Hematopoietic multipotent progenitor cell (in vitro differentiated cells): ENCODE measurements at places on chromosomes 16 and 17. TPM values are rescaled to one million over a fixed set of nuclear protein-coding genes. Genes with fewer than 3 reads are reported as not detected.
A peak's percentile ranks its signal among the peaks of the same experiment; 100 is the strongest.

Gene CIAO3
- 72.2 TPM for total RNA-seq

Gene RSKR
- total RNA-seq = 8.1 TPM

Gene CACNG1
- total RNA-seq = not detected

Gene AANAT
- total RNA-seq = under 0.01 TPM

Gene KRT32
- total RNA-seq = not detected

Gene SLC16A5
- 47.4 TPM for total RNA-seq

GRCh38 chr16:67399218-67399733, 6.0 kb upstream of the TPPP3 start:
- DNase-seq = no peak

GRCh38 chr17:36935671-36936454, 1.4 kb upstream of the LHX1 start:
- DNase-seq = no peak

- no peak for DNase-seq
Measured at GRCh38 chr17:34313164-34313563, 6.1 kb upstream of the CCL8 start.

- DNase-seq = no peak
Measured at GRCh38 chr17:7139400-7139799, 24.8 kb upstream of the ASGR2 start.

GRCh38 chr17:36153895-36154610, 22.4 kb downstream of the TBC1D3B start:
- DNase-seq = no peak

- peak; percentile 72 for DNase-seq
Measured at GRCh38 chr17:41801374-41802271, 10.1 kb downstream of the P3H4 start.

- DNase-seq = no peak
Measured at GRCh38 chr17:8021565-8022359, 17.1 kb upstream of the ALOX15B start.

DNA sequence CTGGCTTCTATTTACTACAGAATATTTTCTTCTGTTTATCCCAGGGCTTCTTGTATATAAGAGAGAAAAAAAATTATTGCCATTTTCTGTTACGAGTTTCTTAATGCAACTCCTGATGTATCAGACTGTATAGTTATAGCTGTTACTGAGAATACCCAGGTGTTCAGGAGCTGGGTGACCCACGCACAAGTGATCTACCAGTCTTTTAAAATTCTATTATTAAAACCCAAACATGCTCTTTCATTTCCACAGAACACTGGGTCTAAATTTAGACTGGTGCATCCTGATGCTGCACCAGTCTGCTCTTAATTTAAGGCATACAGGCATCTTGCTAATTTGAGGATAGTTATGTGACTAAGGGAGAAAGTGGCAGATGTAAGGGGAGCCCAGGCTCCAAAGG, 31.2 kb upstream of the NLRP1 start:
- no peak for DNase-seq

GRCh38 chr17:72719578-72720493, 372.7 kb downstream of the SLC39A11 start:
- DNase-seq = peak; percentile 89

GRCh38 chr16:1422076-1422475, 1.5 kb upstream of the UQCC4 start:
- no peak for DNase-seq

DNA sequence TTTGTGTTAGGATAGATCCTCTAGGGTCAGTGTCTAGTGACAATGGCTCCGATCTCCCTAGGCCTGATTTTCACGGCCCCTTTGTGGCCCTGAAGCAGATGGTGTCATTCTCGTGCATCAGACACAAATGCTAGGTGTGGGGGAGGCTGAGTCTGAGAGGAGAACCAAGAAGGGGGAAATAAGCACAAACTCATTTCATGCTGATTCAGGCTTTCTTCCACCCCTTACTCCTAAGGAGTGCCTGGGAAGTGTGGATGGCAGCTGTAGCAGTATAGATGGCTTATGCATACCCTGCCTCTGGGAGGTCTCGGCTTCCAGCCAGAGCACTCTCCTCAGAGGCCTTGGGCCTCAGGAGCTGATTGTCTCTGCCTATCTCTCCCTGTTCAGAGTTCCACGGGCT, 1.8 kb upstream of the WNK4 start:
- no peak for DNase-seq

- DNase-seq = no peak
Measured at GRCh38 chr17:45428931-45429338, 3.7 kb downstream of the ARHGAP27 start.

GRCh38 chr16:5056352-5056751, 9.4 kb downstream of the C16orf89 start:
- DNase-seq = peak; percentile 63

- DNase-seq = no peak
Measured at GRCh38 chr17:19718613-19719354, 2.4 kb upstream of the SLC47A2 start.

DNA sequence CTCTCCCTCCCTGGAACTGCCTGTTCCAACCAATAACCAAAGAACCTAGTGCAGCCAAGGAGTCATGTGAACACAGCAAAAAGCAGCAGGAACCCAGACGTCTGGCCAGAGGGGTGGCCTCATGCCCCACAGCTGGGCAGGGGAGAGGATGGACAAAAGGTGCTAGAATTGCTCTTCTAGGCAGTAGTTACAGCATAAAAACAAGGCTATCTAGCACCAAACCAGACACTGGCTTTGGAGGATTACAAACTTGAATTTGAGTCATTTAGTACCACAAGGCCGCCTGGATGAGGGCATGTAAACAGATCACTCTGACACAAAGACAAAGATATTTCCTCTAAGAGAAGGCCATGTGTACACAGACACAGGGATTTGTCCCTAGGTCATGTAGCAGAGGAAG, 423.3 kb upstream of the MAF start:
- DNase-seq = no peak
